ENCODE measurements at places on chromosomes 2 and 18.

GRCh38 chr2:28977176-28977875 lies 3.8 kb upstream of the TOGARAM2 start:
- no peak for DNase-seq

DNA sequence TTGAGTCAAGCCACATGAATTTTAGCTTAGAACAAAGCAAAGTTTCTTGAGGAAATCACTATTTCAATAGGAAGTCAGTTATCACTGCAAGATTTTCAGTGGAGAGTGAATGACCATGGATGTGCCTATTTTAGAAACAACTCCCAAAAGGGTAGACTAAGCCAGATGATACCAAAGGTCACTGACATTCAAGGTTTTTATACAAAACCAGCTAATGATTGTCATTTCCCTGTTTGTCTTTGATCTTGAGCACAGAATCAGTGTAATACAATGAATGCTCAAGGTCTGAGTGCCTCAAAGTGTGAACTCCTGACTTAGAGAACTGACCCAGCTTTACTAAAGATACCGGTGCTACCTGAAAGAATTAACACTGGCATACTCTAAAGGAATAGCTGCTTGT lies 60.5 kb downstream of the CDH2 start:
- no peak for DNase-seq

- no peak for DNase-seq
Measured at GRCh38 chr18:31513189-31513935, 15.4 kb downstream of the DSG2 start.

DNA sequence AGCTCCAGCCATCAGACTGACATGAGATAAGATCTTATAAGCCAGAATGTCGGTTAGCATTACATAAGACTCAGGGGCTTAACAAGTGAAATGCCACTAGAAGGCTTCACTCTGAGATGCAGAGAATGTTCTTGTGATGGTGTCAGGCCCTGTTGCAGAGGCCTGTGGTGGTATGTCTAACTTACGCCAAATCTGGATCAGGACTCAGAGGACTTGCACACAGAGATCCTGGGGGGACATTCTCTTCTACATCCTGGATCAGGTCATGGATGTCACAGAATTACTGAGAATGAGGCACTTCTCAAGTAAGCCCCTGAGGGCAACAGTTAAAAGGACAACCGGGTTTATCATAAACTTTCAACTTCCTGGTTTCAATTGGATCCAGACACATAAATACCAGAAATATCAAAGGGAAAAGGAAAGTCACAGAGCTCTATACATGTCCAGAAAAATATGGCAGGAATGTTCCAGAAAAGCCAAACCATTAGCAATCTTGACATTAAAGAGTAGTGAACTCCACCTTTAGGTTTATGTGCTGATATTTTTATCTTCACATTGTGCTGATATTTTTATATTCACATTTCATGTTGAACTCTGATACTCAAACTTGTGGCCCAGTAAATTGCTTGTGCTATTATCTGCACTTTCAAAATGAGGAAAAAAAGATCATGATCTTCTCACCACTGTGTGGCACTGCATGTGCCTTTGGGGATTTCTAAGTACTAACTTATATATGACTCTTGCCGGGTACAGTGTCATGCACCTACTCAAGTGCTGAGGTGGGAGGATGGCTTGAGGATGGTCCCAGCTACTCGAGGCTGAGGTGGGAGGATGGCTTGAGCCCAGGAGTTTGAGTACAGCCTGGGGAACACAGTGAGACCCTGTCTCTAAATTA lies 137.5 kb upstream of the RNF152 start:
- DNase-seq: no peak

DNA sequence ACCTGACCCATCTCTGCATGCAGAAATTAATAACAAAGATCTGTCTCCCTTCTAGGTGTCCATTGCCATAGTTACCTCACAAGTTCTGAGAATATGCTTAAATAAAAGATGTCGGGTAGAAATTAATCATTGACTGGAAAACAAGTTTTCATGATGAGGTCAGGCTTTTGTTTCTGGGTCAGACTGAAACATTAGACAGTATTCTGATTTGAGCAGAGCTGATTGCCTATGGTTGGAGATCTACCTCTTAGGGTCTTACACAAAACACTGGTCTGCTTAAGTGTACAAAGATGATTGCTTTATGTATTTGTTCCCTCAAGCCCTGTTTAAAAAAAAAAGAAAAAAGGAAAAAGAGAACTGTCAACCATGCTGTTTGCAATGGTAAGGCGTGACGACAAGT lies 956.4 kb downstream of the CPS1 start:
- no peak for DNase-seq

DNA sequence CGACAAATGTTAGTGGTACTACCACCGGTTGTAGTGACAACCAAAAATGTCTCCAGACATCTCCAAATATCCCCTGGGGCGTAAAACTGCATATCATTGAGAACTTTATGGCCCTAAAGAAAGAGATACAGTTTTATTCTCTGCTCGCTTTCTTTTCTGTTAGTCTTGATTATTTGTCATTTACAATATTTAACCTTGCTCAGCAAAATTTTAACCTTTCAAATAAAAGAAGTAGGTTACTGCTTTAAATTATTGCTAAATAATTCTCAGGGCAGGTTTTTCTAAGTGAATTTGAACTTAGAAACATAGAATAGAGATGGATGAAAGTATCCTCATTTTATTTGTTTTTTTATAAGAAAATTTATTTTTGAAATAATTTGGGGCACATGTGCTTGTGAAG lies 67.9 kb downstream of the BMPR2 start:
- no peak for DNase-seq

- DNase-seq: no peak
Measured at GRCh38 chr18:22163416-22164161, 5.8 kb upstream of the GATA6 start.

DNA sequence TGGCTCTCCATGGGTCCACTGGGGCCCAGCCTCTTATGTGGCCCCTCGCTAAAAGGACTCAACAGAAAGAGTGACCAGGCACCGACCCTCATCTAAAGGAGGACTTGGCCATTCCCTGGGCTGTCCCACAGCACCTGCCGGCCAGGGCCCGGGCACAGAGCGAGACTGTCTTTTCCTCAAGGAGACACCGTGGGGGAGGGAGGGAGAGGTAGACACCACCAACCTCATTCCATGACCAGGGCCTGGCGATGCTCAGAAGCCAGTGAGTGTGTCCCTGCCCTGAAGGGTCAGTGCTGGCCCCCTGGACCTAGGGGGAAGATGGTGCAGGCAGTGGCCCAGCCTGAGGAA lies 39.8 kb upstream of the ALPP start:
- DNase-seq: no peak

- DNase-seq: no peak
Measured at GRCh38 chr2:125564471-125564870, 1091.5 kb upstream of the GYPC start.

- DNase-seq: no peak
Measured at GRCh38 chr2:111706481-111707001, 177.5 kb downstream of the ANAPC1 start.

DNA sequence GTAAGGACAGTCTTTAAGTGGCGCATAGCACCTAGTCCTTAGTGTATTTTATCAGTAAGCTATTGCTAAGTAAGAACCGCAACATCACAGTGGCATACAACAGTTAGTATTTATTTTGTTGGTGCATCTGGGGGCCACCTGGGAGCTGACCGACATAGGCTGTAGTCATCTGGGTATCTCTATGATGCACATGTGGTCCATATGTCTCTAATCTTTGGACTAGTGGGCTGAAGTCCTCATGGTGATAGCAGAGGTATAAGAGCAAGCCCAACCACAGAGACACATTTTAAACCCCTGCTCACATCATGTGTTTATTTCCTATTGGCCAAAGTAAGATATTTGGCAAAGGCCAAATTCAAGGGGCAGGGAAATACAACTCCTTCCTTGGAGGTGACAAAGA lies 2.9 kb downstream of the CAMKMT start:
- DNase-seq: no peak

DNA sequence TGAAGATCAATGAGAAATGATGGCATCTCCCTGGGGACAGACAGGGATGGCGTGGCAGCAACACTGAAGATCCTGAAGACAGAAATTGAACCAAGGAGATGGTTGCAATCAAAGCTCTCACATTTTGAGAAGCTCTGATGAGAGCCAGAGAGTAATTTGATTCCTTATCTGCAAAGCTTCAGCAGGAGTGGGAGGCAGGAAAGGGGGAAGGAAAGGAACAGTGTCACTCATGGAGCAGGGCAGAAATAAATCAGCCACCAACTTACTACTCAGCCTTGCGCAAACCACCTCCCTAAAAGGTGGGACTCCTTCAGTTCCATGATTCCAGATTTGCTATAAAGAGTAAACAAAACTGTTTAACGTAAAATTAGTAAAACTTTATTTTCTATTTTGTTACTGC lies 119.2 kb downstream of the CACNB4 start:
- no peak for DNase-seq

- peak; percentile 14 for DNase-seq
Measured at GRCh38 chr2:62197011-62197924, 1.4 kb downstream of the B3GNT2 start.

GRCh38 chr18:1270081-1270480 lies 365.4 kb downstream of the ADCYAP1 start:
- no peak for DNase-seq
